ENCODE measurements at places on chromosomes 1 and 21.

DNA sequence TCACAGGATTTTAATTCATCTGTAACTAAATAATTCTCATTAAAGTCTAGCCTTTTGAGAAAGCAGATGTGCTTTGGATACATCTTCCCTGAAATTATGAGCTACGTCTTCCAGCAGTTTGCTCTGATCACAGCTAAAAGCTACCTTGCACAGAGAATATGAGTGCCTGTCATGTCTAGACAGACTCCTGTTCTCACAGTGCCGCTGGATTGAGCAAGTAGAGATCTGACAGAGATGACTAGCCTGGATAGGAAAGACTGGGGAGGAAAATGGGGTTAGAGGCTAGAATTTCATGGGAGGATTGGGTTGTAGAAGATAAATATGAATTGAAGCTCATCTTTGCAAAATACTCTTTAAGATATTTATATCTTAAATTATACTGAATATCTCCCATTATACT is 24.1 kb downstream of the CEPT1 start:
- no peak for ATAC-seq

DNA sequence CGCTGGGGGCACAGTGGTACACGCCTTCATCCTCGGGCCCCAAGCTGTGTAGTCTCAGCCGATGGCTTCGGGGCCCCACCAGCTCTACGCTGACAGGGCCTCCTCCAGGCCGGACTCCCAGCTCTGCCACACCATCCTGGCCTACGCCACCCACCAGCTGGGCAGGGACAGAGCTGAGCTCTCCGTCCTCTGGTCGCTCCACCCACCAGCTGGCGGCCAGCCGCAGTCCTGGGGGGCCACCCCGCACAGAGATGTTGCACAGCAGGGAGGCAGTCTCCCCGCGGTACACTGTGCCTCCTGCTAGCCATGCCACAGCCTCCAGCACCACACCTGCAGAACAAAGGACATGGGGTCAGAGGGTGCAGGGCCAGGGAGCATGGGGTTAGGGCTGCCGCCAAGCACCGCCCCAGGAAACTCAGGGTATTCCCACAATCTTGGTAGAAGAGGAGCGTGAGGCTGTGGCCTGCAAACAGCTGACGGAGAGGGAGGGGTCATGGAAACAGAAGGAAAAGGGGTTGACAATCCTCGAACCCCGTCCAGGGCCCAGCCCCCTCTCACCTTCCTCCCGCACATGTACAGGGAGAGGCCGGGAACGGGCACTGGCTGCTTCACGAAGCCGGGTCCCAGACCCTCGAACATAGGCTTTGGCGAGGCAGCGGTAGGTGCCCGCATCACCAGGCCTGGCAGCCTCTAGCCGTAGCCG is 5.9 kb downstream of the IGSF8 start:
- ATAC-seq = no peak

DNA sequence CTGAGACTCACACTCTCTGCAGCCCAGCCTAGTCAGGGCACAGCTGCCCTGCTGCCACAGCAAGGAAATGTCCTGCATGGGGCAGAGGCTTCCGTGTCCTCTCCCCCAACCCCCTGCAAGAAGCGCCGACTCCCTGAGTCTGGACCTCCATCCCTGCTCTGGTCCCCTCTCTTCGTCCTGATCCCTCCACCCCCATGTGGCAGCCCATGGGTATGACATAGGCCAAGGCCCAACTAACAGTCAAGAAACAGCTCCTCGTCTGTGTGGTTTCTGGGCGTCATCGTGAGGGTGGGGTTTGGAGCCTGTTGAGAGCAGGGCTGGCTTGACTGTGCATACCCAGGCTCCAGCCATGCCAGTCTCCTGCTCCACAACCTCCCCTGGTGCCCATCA is 19.5 kb downstream of the FAAH start:
- ATAC-seq = peak; percentile 86

GRCh38 chr1:117632269-117633067 is 26.6 kb downstream of the TENT5C start:
- ATAC-seq = no peak

- no peak for ATAC-seq
Measured at GRCh38 chr1:47843781-47844557, 153.2 kb downstream of the TRABD2B start.

GRCh38 chr1:32525661-32526444 is 13.4 kb upstream of the ZBTB8A start:
- no peak for ATAC-seq

DNA sequence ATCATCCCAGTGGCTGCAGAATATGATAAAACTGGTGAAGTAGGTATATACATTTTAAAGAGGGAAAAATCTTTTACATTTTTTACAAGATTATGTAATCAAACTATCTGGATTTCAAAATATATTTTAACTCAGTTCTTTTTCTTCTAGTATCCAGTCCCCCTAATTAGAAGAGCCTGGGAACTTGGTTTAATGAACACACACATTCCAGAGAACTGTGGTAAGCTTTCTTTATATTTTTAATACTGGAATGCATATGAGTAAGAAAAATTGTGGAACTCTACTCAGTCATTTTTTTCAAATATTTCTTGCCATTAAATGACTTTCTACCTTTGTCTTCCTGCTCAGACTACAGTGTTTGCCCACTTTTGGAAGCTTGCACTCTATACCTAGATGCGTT is 8.2 kb downstream of the ACADM start:
- ATAC-seq = no peak

- ATAC-seq = no peak
Measured at GRCh38 chr1:224865510-224865909, 64.0 kb upstream of the DNAH14 start.

DNA sequence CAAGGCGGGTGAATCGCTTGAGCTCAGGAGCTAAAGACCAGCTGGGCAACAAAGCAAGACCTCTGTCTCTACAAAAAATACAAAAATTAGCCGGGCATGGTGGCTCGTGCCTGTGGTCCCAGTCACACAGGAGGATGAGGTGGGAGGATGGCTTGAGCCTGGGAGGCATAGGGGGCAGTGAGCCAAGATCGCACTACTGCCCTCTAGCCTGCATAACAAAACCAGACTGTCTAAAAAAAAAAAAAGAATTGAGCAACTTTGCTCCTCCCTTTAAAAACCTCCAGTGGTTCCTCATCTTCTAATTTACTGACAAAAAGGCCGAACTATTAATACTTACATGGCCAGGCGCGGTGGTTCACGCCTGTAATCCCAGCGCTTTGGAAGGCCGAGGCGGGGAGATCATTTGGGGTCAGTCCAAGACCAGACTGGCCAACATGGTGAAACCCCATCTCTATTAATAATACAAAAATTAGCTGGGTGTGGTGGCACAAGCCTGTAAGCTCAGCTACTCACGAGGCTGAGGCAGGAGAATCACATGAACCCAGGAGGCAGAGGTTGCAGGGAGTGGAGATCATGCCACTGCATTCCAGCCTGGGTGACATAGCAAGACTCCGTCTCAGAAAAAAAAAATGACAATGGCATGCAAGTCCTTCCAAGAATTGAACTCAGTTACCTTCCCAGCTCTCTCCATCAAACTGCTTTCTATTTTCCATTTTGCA is 4.4 kb downstream of the ACBD3 start:
- ATAC-seq = no peak

DNA sequence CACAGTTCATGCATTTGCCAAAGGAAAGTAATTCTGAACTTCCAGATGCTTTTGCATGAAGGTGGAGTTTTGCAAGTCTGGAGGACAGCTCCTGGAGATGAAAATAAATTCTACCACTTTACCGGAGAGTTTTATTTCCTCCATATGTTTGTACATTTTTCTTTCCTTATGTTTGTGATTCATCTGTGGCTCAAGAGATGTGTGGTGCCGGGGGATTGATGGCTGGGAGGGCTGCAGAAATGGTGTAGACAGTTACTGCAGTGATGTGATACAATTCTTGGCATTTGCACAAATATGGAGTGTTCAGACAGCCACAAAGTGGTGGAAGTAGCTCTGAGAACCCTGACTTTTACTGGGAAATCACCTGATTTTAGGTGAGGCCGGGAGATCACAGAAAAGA is 58.5 kb upstream of the ASB17 start:
- ATAC-seq = no peak

GRCh38 chr1:69258842-69259241 is 308.9 kb upstream of the LRRC7 start:
- no peak for ATAC-seq

DNA sequence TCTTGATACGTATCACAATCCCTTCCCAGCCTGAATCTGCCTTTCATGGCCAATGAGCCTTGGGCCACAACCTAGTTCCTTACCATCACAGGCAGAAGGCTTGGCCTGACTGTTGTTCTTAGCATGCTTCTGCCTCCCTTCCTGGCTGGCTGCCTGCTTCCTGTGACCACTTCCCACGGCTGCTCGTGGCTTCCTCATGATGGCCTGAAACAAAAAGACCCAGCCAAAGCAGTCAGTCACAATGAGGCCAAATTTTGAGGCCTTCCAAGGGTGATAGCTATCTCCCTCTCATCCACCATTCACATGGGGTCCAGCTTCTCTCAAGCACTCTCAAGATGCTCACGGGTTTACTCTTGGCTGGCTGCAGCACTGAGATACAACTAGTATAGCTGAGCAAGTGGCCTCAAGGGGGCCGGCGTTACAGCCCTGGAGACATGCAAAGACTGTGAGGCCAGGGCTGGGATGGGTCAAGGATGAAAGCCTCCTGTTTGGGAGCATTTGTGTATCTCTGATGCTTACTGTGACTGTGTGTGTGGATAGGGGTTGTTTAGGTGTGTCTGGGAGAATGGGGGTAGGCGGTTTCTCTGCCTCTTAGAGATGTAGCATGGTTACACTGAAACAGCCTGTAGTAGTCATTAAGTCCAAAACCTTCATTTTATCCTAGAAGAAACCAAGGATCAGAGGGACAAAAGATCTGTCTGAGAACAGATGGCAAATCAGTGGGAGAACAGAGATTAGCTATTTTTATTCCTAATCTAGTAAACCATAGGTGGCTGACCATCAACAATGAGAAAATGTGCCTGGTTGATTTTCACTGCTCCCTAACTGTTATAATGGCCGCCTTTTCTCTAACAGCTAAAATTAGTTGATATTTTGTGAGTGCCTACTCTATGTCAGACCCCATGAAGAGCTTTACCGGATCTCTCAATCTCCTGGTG is 5.4 kb upstream of the TOE1 start:
- ATAC-seq = no peak
